Right renal cortex interstitium (tissue), 3 donors: ENCODE measurements at places on chromosomes 4 and X. TPM values are rescaled to one million over a fixed set of nuclear protein-coding genes. Genes with fewer than 3 reads are reported as not detected.

- DNase-seq: no peak
These were observed 7.9 kb upstream of the GNRHR start for GRCh38 chr4:67762086-67762485.

- DNase-seq: no peak
These were observed 163.7 kb downstream of the CFAP47 start for GRCh38 chrX:36083256-36083655.

GRCh38 chr4:2837110-2837903 lies 6.3 kb upstream of the ADD1 start:
- DNase-seq: no peak

DNA sequence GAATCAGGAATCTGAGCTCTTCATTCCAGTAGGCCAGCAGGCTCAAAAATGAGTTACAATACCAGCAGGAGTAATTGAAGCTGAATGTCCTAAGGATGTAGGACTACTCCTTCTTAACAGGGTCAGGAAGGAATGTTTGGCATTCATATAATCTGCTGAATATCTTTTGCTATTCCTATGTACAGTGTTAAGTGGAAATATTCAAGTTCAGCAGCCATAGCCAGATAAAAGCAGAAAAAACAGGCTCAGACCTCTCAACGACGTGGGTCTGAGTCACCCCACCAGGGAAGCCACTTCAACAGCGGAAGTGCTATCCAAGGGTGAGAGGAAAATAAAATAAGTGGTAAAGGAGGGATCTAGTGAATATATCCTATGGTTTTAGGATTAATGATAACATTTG lies 577.0 kb downstream of the SPOCK3 start:
- DNase-seq: no peak

MAOA gene
- polyA plus RNA-seq: 29.4 TPM

SLC49A3 gene
- polyA plus RNA-seq: 2.5 TPM

PLRG1 gene
- polyA plus RNA-seq: 126 TPM
